CD4-positive, alpha-beta T cell treated with Interleukin-12 subunit alpha and Interleukin-12 subunit beta, for 1 hour (primary cell): ENCODE measurements at places on chromosomes 4 and X.

DNA sequence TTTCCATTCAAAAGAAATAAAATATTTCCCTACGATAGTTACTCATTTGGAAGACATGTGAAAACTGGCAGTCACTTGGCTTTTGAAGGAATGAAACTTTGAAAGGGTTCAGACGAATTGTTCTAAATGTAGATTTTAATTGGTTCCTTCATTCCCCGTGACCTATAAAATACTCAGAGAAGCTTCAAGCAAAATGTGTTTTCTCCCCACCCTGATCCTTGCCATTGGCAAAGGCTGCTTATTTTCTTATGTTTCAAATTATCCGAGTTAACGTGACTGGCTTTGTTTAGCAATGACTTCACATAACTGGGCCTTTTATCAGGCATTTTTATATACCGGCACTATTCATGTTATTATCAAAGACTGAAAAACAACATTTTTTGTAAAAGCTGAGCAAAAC, 204.1 kb upstream of the NEIL3 start:
- no peak for DNase-seq

GRCh38 chr4:158314756-158315487, 104.6 kb downstream of the TMEM144 start:
- no peak for DNase-seq

GRCh38 chr4:5796976-5797375, 86.0 kb downstream of the EVC start:
- DNase-seq = no peak

DNA sequence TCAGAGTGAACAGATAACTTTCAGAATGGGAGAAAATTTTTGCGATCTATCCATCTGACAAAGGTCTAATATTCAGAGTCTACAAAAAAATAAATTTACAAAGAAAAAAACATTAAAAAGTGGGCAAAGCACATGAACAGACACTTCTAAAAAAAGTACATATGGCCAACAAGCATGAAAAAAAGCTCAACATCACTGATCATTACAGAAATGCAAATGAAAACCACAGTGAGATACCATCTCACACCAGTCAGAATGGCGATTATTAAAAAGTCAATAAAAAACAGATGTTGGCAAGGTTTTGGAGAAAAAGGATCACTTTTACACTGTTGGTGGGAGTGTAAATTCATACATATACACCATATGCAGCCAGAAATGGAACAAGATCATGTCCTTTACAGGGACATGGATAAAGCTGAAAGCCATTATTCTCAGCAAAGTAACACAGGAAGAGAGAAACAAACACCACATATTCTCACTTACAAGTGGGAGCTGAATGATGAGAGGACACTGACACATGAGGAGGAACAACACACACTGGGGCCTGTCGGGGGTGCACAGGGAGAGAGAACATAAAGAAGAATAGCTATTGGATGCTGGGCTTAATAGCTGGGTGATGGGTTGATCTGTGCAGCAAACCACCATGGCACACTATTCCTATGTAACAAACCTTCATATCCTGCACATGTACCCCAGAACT, 41.6 kb upstream of the ITM2A start:
- peak; percentile 8 for DNase-seq

- no peak for DNase-seq
Measured at GRCh38 chrX:7244405-7244804, 96.5 kb upstream of the PUDP start.

DNA sequence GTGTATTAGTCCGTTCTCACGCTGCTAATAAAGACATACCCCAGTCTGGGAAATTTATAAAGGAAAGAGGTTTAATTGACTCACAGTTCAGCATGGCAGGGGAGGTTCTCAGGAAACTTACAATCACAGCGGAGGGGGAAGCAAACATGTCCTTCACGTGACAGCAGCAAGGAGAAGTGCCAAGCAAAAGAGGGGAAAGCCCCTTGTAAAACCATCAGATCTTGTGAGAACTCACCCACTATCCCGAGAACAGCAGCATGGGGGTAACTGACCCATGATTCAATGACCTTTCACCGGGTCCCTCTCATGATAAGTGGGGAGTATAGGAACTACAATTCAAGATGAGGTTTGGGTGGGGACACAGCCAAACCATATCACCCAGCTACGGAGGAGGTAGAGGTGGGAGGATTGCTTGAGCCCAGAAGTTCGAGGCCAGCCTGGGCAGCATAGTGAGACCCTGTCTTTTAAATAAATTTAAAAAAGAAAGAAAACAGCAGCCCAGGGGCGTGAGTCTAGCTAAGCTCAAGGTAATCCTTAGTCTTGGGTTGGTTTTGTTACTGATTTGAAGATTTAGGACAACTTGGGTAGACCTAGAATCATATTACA, 46.4 kb upstream of the TMEM131L start:
- no peak for DNase-seq

- DNase-seq = no peak
Measured at GRCh38 chr4:138953961-138954371, 61.6 kb upstream of the NOCT start.

- no peak for DNase-seq
Measured at GRCh38 chr4:153453402-153453801, 12.8 kb upstream of the TMEM131L start.

DNA sequence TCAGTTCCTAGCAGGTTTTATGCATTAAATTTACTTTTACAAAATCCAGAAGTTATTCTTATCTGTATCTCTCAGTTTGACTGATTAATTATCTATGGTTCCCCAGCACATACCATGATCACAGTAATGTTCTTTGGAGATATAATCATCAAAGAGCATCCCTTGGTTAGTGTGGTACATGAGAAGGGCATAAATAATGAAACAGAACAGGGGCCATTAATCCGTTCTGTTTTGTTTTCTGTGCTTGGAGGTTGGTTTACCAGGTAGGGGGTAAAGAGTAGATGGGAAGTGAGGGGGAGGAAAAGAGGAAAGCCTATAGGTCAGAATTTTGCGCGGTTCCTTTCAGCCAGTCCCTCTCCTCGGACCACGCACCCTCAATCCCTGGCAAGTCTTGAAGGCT, 718.7 kb upstream of the TENM3 start:
- DNase-seq = no peak

DNA sequence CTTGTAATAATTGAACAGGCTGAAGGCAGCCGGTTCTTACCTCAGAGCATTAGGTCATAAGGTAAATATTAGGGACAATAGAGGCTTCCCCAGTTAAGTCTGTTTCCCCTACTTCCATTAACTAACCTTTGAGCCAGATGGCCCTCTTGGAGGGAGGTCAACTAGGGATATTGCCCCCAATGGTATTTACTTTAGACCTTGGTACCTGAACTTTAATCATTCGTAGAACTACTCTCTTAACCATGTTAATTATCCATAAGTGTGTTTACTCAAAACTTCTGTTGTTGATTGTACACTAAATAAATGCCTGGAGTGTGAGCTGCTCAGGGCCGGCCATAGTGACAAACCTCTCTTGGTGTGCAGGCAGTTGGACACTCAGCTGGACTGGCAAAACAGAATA, 1843.5 kb upstream of the AGA start:
- no peak for DNase-seq

GRCh38 chr4:79514621-79515329, 106.7 kb upstream of the GK2 start:
- DNase-seq = no peak

- DNase-seq = no peak
Measured at GRCh38 chr4:38013461-38014366, 53.5 kb downstream of the PTTG2 start.

- no peak for DNase-seq
Measured at GRCh38 chrX:95974890-95975289, 709.8 kb upstream of the DIAPH2 start.

- peak; percentile 56 for DNase-seq
Measured at GRCh38 chr4:184417802-184418511, 56.4 kb downstream of the IRF2 start.

DNA sequence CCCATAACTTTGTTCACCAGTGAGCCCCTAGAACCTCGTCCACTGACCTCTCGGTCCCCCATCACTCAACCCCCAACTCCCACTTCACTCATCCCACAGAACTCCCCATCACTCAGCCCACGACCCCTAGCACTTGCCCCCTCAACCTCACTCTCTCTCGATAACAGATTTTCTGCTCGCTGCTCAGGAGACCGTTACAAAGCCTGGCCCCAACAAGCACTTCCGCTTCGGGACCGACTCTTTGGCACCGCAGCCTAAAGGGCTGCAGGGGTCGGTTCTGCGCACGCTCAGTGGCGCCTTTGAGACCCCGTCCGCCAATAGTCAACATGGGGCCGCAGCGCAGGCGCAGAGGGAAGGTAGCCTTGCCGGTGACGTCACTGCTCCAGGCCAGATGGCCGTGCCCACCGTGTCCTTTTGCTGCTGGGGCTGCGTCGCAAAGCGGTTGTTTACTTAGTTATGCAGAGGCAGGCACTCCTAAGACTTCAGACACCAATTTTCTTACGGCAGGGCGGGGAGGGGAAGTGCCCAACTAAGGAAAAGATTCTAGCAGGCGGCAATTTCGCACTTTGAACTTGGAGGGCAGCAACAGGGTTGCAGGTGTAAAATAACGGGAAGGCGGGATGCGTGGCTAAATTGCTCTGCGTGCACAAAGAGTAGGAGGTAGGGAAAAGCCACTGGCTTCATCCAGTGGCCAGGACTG, at the start of gene ZNF182:
TSS of gene ZNF182 (minus strand) at position 232 of the 700 bp plus-strand sequence. CDS start 1,380 bp downstream, outside the sequence.
- peak; percentile 94 for DNase-seq

DNA sequence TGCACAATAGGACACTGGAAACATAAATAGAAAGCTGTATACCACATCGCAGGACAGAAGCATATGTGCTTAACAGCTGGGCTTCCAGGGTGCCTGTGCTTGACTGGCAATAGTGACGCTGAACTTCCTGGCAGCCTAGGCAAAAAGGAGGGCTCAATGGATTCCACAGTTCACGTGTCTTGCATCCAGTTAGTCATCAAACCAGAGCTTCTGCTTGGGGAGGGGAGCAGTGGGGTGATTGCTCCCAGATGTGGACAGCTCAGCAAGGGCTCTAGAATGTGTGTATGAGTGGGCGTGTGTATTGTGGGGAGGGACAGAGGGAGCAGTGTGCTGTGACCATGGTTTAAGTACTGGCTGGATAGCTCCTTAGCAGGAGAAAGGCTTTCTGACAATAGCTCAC, 2.3 kb downstream of the PRRG3 start:
- DNase-seq = no peak

DNA sequence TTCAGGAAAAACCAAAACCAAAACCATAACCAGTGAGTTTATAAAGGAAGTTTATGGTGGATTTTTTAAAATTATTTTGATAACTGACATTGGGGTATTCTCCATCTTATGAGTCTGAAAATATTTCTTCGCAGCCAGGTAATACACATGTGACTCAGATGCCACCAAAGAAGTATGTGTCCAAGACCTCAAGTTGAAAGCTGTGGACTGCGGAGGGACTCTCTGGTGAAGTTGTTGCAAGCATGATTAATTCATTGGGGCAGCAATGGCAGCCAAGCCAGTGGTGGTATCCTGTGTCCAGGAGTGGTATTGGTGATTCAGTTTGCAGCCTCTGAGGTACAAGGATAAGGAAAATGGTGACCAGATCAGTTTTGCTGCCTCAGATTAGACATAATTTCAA, 14.0 kb upstream of the ADH5 start:
- DNase-seq = no peak

GRCh38 chr4:79756140-79756895, 316.7 kb downstream of the ANTXR2 start:
- no peak for DNase-seq

- no peak for DNase-seq
Measured at GRCh38 chrX:110425222-110426154, 66.8 kb downstream of the RTL9 start.

GRCh38 chrX:47643926-47644325, 6.4 kb downstream of the ELK1 start:
- DNase-seq = no peak

DNA sequence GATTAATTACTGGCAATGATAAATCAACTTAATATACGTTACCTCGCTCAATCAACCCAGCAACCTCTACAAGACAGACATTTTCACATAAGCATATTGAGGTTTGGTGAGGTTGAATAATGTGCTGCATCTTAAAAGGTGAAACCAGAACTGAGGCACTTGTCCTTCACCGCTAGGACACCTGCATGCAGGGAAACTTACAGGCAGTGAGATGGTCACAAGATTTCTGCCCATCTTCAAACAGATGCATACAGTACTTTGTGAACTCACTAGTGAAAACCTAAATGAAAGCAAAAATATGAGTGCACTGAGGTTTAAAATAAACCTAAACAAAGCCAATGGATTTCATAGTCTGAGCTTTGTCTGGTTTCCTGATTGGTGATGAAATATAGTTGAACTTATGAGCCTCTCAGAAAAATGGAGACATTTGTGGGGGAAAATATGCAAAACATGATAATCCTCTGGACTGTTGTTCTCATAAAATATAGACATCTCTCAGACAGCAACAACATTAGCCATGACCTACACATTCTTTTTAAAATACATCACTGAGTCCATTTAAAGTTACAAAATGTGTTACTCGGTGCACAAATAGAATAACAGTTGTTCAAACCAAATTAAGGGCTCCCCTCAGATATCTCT, 20.9 kb upstream of the PRSS12 start:
- DNase-seq = no peak

DNA sequence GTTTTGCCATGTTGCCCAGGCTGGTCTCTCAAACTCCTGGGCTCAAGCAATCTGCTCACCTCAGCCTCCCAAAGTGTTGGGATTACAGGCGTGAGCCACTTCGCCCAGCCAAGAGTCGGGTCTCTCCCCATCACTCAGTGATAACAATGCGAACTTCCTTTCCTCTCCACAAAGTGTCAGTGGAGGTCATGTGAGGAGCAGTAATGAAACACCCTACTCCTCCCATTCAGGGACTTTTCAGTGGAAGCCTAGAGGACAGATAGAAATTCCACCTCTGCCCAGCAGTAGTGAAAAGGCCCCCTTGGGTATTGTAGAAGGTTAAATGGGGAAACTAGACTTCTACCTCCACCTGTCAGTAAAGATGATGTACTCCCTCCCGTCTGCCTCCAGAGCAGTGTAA, 141.9 kb upstream of the STK26 start:
- DNase-seq = no peak

GRCh38 chrX:116694046-116694445, 231.3 kb upstream of the CT83 start:
- DNase-seq = no peak

GRCh38 chrX:13198056-13198761, 121.6 kb downstream of the ATXN3L start:
- DNase-seq = no peak
